Stimulated activated naive CD4-positive, alpha-beta T cell (primary cell): ENCODE measurements at places on chromosomes 13 and 19.

DNA sequence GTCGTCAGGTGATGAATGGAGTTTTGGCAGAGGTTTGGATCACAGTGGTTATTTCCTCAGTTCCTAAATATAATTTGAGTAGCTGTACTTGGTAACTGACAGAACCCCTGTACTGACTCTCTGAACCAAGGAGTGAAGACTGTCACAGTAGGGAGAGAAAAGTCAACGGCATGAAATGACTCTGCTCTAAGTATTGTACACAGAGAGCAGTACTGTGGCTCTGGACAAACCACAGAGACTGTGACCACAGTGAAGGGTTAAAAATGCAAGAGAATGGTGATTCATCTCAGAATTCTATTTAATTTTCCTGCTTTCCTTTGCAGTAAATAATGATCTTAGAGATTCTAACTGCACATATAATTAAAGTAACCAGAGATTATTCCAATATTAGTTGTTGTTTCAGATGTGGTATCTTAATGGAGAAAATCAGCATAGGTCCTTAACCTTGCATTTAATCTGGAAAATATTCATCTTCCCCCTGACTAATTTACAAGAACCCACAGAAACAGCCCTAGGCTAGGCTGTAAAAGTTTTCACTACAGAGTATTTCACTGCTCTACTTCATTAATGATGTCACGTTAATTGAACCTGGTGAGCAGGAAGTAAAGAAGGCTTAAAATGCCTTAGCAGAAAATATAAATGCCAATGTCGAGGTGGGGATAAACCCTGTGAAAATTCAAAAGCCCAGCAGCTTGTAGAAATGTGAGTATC is 221.9 kb downstream of the LIG4 start:
- DNase-seq, result no peak

DNA sequence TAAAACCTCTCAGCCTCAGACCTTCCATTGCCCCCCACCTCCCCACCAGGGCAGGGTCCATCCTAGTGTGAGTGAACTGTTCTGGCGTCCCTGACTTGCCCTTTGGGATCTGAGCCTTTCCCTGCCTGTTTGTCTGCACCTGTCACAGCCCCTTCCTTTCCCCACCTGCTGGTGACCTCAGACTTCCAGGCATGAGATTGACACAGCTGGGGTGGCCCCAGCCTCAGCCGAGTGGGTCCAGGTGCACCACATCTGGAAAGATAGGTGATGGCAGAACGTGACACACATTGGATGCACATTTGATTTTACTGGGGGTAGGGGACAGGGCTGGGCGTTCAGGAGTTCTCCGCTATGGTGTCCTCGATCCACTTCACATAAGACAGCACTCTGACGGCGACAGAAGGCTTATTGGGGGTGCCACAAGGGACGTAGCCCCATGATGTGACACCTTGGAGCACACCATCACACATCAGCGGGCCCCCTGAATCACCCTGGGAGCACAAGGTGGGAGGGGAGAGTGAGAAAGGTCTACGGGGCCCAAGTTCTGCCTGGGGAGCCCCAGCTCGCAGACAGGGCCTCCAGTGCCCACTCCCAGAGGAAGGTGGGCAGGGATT is 4.6 kb downstream of the KLK1 start:
- DNase-seq, result no peak

DNA sequence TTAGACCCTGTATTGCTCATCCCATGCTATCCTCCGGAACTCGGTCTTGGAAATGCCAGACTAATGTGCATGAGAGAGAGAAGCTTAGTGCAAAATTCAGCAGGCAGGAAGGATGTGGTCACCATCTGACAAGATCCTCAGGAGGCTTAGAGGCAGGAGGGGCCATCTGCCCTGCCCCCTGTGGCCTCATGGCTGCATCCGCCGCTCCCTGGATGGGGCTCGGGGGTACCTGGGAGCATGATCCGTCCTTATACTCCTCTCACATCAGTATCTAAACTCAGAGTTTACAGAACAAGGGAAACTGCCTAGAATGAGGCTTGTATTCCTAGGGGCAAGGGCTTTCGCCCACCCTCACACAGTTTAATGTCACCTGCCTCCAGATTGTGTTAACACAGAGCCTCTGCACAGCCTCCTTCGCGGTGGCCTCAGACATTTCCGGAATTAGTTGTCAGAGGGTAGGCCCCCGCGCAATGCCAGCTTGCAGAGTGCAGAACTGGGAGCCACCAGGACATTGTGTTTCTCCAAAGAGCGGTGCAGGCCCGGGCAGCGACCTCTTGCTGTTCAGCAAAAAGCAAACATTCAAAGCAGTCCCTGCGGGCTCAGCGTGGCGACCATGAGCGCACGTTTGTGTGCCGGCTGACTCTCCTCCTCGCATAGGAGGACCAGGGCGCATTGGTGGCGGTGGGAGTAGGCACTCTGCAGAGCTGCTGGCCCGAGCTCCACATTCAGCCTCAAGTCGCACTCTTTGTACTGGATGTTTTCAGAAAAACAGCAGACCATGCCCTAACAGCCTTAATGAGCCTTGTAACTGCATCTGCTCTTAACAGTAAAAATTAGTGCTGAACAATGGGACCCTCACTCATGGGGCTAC is 39.1 kb downstream of the GPR12 start:
- peak; percentile 52 for DNase-seq

DNA sequence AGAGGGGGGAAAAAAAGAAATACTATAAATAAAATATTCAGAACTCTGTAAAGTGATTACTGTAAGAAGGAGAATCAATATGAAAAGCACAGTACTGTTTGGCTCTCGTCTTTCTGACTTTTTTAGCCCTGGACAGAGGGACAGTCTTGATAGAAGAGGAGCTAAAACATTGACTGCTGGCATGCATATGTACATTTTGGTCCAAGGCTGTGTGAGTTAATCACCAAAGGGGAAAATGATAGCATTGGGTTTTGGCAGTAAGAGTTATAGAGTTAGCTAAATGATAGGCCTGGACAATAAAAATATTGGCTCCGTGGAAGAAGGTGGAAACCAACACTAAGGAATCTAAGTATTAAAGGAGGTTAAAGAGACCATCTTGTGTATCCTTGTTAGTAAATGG is 50.3 kb downstream of the RAP2A start:
- no peak for DNase-seq

- DNase-seq, result no peak
Observed at GRCh38 chr19:5850743-5851293, 431 bp downstream of the FUT3 start.

- no peak for DNase-seq
Observed at GRCh38 chr19:24059563-24060295, 27.3 kb upstream of the ZNF254 start.
